Dermis lymphatic vessel endothelial cell (primary cell): ENCODE measurements at places on chromosomes 11 and 22. TPM values are rescaled to one million over a fixed set of nuclear protein-coding genes. Genes with fewer than 3 reads are reported as not detected.

The P4HA3 gene
- 58.8 and 82.8 TPM in 2 replicates for total RNA-seq

The INS gene
- not detected in 2 replicates for total RNA-seq

The SLC36A4 gene
- total RNA-seq = 7.2 and 10.7 TPM in 2 replicates

The HTR3B gene
- not detected in 2 replicates for total RNA-seq

The MYOD1 gene
- total RNA-seq = not detected in 2 replicates

The SLC43A3 gene
- total RNA-seq = 15.4 and 15.6 TPM in 2 replicates
